ENCODE measurements at places on chromosomes 16 and 17. TPM values are rescaled to one million over a fixed set of nuclear protein-coding genes. Genes with fewer than 3 reads are reported as not detected.

NECAB2 gene
- not detected for total RNA-seq

APPBP2 gene
- 14.0 TPM for total RNA-seq

CTU2 gene
- total RNA-seq = 7.5 TPM

ZMYND15 gene
- total RNA-seq = under 0.01 TPM

ATP2A1 gene
- 0.54 TPM for total RNA-seq

SCNN1G gene
- under 0.01 TPM for total RNA-seq

All from hematopoietic multipotent progenitor cell (in vitro differentiated cells).